ENCODE measurements at places on chromosomes 6 and 20.

DNA sequence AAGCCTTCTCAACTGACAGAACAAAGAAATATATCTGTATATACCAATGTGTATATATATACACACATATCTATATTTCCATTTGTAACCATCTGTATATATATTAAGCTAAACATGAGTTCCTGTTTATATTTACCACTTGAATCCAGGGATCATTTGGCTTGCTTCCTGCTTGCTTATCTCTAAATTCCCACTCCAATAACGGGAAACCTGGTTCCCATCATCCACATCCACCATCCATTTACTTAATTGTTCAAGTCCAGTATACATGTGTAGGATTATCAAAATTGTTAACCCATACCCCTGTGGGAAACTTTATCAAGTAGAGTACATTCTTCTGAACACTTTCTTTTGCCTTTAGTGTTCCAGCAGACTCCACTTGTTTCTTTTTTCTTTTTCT lies 12.5 kb upstream of the SOX12 start:
- no peak for DNase-seq

- no peak for DNase-seq
Observed at GRCh38 chr6:166554316-166554715, 32.2 kb downstream of the RAMACL start.

GRCh38 chr20:51700809-51701285 lies 67.3 kb downstream of the ATP9A start:
- DNase-seq = peak; percentile 62

DNA sequence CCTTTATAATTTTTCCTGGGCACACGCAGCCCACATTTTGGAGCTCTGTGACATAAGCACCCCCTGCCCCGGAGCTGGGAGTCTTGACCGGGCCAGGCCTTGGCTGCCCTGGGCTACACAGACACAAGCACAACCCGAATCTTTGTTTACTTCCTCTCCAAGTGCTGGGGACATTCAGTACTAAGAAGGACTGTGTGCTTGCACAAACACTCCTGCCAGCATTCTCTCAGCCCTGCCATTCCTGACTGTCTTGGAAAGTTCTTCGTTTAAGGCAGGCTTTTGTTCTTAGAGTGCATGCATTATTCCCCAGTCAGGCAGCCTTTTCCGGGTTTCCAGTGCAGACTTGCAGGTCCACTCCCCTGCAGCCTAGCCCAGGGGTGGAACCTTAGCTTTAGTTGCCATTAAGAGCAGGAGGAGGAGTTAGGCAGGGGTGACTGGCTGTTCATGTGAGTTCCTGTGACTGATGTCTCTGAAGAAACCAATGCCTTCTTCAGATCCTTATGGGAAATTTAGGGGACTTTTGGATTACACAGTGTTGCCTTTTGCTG lies 28.6 kb downstream of the FOXO3 start:
- DNase-seq = peak; percentile 48

DNA sequence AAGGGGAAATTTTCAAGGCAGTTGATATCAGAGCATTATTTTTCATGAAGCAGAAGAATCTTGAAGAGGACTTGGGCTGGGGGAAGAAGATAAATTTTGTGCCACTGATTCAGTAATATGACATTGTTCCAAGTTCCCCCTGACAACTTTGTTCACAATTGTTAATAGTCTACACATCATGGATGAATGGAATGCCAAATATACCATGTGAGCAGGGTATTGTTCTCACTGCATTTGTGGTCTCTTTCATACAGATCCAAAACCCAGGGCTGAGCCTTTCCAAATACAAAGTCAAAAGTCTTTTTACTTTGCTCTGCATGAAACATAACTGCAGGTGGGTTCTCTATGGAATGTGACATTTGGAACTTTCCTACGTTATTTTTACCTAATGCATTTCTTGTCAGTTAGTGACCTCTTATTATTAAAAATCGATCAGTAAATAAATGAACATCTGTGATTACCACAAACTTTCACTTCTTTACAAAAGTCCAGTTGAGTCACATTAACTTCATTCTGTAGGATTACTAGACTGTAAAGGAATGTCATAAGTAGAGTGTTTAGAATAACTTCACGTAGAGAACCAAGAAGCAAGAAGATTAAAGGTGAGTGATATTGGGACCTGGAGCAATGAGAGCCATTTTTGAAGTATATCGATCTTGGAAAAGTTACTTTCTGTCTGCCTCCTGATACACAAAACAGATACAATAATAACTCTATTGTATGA lies 100.9 kb downstream of the RCAN2 start:
- no peak for DNase-seq

DNA sequence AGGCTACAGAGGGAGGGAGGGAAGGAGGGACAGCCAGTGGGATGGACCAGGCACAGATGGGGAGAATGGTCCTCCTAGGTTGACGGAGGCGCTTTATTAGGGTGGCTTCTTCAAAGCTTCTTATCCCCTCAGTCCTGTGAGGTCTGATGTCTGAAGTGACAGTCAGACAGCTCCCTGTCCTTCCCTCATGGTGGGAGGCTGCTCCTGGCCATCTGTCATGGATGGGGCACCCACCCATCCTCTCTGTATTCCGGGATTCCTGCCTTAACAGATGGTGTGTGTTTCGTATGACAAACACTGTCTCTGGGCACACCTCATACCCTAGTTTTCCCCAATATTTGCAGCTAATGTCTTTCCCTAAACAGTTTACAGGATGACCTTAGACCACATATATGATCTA lies 7.9 kb downstream of the RIN2 start:
- DNase-seq = no peak

- peak; percentile 66 for DNase-seq
Observed at GRCh38 chr6:163250116-163250515, 164.4 kb upstream of the QKI start.

- DNase-seq = no peak
Observed at GRCh38 chr20:36251426-36251825, 15.1 kb downstream of the AAR2 start.

- peak; percentile 10 for DNase-seq
Observed at GRCh38 chr6:36387440-36388303, at the start of gene ETV7. ETV7 (minus strand) TSS chr6:36387669; CDS start chr6:36387541, 128 bp downstream.

- peak; percentile 49 for DNase-seq
Observed at GRCh38 chr6:134235937-134236751, 81.8 kb downstream of the SGK1 start.

GRCh38 chr20:6504826-6505225 lies 262.7 kb upstream of the BMP2 start:
- no peak for DNase-seq

GRCh38 chr6:97214671-97215070 lies 68.3 kb downstream of the MMS22L start:
- no peak for DNase-seq

GRCh38 chr6:110348961-110349690 lies 9.0 kb downstream of the METTL24 start:
- no peak for DNase-seq

GRCh38 chr6:159934181-159934580 lies 34.7 kb upstream of the IGF2R start:
- no peak for DNase-seq

DNA sequence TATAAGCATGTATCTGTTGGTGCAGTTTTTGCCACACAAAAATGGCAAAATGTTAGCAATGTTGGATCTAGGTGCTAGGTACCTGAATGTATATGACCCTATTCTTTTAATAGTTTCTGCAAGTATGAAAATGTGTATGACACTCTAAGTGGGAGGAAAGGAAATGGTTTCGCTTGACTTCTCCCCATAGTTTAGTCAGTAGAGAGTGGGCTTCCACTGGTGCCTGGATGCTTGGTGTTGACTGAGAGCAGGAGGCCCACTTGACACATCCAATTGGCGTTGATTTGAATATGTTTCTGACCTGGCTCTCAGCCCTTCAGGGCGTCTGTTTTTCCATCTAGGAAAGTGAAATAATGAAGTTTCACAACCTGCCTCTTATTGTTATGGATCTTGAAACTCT lies 41.8 kb upstream of the GABRR1 start:
- DNase-seq = peak; percentile 21

DNA sequence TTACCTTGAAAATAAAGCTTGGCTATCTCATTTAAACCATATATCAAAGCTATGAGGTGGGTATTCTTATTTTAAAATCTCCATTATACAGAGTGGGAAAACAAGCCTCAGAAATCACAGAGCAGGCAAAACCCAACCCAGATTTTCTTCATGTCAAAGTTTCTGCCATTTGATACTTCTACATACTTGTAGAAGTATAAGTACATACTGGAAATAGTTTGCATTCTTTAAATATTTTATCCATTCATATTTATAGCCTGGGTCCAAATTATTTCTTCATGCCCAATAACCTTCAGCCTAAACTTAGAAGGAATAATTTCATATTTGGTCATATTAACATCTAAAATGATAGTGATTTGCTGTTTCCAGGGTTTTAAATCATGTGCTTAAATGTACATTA lies 61.8 kb downstream of the MLIP start:
- DNase-seq = no peak

DNA sequence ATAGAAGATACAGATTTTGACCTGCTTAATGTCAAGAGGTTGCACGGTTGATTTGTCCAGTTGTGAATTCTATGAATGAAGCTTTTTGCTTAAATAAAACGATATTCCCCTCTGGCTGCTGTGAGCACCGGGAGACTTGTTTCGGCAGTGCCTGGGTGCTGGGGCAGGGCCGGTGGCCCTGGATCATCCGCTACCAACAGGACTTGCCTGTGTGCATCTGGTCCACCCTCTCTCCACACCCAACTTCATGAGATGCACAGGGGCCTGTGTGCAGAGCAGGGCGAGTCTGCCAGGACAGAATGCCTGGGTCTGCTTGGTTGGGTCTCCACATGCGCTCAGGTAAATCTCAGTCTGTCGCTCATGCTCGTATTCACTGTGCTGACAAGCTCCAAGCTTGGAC lies 65.5 kb downstream of the TSHZ2 start:
- no peak for DNase-seq

DNA sequence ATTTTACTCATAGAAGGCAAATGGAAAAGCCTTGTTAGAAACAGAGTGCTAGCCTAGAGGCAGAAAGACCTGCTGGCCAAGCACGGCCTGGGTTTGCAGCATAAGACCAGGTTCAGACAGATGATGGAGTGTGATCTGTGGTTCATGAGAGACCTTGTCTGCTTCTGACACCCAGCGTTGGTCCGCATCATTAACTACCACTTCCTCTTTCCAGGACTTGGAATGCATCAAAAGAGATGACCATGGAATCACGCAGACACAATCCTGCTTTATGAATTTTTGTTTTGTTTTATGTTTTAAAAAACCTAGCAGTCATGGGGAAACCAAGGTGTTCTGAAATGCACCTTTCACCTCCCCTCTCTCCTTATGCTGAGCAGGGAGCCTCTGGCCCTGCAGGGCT lies 76.8 kb upstream of the SYNDIG1 start:
- no peak for DNase-seq

DNA sequence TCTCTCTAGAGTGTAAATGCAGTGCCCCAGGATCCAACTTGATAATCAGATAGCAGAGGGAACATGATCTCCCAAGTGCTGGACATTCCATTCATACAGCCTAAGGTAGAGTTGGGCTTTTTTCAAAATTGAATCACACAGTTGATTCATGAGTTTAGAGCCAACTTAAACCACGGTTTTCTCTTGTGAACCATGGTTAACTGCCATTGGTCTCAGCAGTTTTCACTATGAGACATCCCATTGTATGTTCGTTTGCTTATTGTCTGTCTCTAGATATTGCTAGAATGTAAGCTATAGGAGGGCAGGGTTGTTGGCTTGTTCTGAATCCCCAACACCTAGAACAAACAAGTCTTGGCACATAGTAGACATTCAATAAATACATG lies 37.2 kb upstream of the TAF8 start:
- DNase-seq = no peak

GRCh38 chr6:103750603-103751002 lies 1109.1 kb downstream of the HACE1 start:
- DNase-seq = no peak

DNA sequence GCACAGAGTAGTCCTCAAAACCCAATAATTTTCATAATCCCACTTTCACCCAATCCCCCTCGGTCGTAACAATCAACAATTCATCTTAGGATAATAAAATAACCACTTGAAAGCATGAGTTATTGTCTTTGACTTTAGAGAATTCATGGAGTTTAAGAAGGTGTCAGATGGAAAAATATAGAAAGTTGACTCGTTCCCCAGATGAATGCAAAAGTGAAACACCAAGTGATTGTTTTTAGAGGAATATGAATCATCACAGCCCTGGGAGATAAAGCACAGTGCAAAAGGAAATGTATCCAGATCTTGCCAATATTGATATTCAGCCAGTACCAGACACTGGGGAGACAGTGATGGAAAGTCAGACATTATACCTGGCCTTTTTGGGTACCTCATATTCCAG lies 860.5 kb downstream of the DHX35 start:
- DNase-seq = no peak

DNA sequence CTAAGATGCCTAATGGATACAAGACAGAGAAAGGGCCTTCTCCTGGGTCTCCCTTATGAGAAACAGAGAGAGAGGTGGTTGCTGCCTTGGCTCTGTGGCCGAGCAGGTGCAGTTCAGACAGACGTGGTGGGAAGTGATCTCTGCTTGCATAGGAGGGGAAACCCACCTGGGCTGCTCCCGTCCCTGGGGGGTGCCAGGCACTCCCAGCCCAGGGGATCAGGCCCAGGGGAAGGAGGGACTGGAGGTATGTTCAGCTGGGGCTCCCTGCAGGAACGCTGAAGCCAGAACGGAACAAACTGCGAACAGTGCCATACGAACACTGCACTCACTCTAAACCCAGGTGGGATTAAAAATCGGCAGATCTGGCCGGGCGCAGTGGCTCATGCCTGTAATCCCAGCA lies 35.7 kb upstream of the OVOL2 start:
- DNase-seq = no peak

DNA sequence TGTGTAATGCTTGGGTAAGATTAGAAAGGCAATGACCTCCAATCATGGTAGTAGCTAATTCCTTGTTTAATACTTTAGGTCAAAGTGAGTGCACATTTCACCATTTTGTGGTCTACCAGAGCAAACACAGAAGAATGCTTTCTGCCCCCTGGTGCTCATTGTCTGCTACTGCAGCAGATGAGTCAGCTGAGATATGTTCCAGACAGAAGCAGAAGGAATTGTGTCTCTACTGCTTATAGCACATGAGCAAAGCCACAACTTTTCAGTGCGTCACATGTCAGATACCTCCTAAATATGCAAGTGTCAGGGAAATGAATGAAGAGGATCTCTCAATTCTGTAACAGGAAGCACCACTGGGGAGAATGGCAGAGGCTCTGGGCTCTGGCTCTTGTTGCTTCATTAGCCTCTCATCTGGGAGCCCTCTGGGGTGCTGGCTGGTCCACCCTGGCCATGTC lies 308.9 kb downstream of the ALDH8A1 start:
- DNase-seq = peak; percentile 86

DNA sequence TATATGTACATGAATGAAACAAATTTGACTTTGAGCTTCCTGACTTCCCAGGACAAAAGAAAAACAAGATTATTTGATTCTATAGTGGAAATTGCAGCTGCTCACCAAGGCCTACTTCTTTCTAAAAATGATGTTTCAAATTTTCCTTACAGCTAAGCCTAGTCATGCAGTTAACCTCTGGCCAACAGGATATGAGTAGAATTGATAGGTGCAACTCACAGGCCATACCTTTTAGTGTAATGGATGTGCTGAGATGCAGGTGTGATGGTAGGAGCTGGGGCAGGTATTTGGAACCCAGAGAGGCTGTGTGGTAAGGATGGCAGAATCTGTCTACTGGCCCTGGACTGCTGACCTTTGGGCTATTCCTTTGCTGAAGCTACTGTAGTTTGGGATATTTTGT lies 230.9 kb upstream of the PREP start:
- no peak for DNase-seq

GRCh38 chr20:46999801-47000465 lies 105.3 kb downstream of the EYA2 start:
- no peak for DNase-seq
